ENCODE measurements at places on chromosomes 13 and 19. TPM values are rescaled to one million over a fixed set of nuclear protein-coding genes. Genes with fewer than 3 reads are reported as not detected.

- DNase-seq = no peak
Observed at GRCh38 chr13:32048816-32049215, 17.2 kb downstream of the FRY start.

Gene GPR12
- total RNA-seq = 0.53 TPM

- no peak for DNase-seq
Observed at GRCh38 chr19:51354742-51355148, 11.4 kb downstream of the ETFB start.

Gene DHPS
- total RNA-seq = 77.1 TPM

DNA sequence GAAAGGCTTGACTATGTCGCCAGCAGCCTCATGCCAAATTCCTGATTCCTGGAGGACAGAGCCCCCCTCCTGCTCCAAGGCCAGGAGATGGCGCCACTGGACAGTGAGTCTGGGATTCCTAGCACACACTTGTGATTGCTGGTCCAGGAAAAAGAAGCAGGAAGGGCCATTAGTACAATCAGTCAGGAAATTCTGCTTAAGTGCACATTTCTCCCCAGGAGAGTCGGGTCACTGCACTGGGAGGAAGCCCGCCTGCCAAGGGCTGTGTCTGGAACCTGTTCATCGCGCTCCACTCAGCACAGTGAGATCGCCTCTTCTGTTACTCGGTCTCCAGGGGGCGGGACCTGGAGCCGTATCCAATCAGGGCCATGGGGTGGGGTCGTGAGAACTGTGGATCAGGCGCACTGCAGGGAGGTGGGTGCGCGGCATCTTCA lies 65.1 kb downstream of the ZNF823 start:
- DNase-seq = peak; percentile 75
